ENCODE measurements at places on chromosomes 3 and 15.

DNA sequence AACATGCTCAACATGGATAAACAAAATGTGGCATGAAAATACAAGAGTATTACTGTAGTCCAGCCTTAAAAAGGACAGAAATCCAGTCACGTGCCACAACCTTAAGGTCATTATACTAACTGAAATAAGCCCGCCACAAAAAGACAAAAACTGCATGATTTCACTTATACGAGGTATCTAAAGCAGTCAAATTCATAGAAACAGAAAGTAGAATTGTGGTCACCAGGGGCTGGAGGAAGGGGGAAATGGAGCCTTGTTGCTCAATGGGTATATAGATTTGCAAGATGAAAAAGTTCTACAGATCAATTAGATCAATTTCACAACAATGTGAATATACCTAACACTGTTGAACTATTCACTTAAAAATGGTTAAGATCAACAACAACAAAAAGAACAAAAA, 7.4 kb downstream of the GLB1 start:
- no peak for DNase-seq

DNA sequence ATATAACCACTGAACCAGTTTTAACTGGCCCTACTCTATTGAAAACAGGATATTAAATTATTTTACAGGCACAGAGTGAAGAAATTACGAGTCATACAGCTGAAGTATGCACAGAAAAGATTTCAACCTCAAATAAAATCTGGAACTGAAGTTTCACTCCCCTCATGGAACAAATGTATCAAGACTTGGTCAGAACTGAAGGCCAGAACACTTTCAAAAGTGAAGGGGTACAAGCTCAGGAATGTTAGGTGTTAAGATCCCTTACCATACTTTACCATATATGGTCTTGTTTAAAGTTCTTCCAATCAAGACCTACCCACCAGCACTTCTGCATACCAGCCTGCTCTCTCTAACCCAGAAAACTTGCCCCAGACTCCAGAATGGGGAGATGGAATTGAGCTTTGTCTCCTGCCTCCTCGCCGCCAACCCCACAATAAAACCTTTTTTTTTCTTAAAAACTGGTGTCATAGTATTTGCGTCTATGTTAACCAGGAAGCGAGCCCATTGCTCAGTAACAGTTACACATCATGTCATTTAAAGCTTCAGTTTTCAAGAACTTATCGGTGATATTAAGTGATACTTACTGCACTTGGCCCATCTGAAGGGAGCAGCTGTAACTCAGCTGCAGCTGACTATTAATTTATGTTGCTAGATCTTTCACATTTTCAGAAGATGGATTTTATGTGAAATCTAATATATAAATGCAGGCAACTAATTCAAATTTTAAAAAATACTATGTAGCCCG, 59.9 kb downstream of the OXSM start:
- no peak for DNase-seq

- DNase-seq, result no peak
Measured at GRCh38 chr3:168061332-168061996, 34.3 kb downstream of the GOLIM4 start.

DNA sequence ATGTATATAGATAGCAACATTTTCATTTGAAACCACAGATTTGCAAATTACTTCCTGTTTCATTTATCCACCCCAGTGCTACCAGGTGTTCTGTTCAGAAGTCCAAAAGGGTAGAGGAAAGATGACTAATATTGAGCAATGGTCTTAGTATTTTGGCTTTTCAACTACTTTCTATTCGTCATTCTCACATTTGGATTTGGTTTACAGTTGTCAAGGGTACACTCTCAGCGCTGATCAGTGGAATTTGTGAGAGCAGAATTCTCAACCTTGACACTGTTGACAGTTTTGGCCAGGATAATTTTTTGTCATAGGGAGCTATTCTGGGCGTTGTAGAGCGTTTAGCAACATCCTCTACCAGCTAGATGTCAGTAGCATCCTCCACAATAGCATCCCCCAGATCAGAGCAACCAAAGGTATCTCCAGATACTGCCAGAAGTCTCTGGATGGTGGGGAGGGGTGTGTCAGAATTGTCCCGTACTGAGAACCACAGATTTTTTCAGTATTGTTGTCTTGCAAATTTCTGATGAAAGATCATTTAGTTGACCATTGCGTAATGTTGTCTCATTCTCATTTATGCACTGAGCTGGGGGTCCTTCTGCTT, 4.2 kb downstream of the HMCES start:
- no peak for DNase-seq

DNA sequence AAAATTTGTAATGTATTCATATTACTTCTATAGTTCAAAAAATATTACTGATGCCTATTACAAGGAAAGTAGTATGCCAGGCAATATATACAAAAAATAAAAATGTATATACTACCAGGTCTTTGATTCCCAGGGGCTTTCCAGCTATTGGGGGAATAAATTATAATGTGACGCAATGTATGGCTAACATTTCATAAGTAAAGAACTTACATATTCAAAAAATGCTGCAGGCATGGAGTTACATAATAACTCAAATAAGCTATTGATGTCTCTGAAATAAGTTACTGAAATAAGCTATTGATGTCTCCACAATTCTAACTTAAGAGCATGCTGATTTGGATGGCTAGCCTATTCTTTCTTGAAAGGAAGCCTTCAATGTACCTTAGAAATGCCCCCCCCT, 30.2 kb downstream of the MCCC1 start:
- DNase-seq, result no peak

DNA sequence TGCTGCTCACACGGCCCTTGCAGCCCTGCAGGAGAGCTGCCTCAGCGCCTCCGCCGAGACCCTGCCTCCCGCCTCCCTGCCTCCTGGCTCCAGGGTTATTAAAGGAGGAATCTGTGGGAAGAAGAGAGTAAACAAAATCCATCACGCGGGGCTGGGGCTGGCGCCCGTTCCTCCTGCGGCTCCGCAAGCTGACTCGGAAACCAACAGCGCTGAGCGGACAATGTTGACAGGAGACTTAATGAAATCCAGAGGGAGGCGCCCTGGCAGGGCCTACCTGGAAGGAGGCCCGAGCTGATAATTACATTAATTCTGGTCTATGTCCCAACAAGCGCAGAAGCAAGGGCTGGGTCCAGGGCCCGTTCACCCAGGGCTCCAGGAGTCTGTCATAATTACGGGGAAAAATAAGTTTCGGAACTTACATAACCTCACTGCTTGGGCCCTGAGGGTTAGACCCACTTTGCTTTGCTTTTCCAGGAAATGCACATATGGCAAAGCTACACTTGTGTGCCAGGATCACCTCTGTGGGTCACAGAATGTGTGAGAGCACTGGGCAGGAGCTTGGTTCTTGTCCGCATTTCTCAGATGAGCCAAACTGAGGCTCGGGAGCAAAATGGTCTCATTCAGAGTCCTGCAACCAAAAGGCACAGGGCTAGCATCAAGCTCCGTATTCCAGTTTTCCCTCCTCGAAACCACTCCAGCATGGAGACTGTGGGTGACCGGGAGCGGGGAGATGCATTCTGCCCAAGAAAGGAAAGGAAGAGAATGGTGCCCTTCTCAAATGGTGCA, 43.8 kb upstream of the SLC6A6 start:
- no peak for DNase-seq

DNA sequence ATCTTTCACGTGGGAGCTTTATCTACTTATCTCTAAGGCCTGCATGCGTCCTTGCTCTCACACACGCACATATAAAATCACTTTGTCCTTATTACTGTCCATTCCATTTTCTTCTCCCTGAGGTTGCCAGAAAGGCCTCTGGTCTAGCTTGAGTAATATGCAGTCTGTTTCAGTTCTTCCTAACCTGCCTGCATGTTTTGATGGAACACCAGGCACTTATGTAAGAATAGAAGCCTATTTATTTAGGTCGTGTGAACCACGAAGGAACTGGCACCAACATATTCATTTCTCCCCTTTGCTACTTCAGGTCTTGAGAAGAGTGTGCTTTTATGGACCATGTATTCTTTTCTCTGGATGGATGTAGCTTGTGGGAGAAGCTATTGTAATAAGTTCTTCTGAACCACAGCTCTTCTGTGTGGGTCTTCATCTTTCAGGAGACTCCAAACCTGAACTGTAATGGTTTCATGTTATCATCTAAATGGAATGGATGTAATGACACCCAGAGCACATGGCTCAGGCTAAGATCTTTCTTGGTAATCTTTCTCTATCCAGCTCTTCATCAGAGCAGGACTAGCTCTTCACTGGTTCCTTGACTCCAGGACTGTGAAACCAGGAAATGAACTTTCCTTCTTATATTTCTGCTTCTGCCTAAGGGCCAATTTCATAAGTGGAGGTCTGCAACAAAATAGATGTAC, 53.8 kb downstream of the UBE2E2 start:
- DNase-seq, result no peak

GRCh38 chr15:80861731-80862170, 82.6 kb downstream of the CEMIP start:
- no peak for DNase-seq

- DNase-seq, result no peak
Measured at GRCh38 chr3:8472549-8472948, 29.1 kb upstream of the LMCD1 start.

DNA sequence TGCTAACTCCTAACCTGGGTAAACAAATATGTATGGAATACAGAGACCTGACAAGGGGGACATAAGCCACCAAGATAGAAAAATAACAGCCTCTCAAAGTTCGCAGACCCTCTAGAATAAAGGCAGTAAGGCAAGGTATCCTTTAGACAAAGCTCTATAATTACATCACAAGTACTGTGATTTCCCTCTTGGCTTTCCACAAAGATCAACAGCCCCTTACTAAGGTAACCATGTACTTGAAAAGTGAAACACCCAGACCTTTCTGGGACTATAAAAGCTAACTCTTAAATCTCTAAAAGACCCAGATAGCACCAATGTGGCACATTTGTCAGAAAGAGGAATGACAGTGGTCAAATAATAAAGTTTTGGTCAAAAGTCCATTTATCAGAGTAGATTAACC, 51.9 kb downstream of the TBL1XR1 start:
- DNase-seq, result no peak

DNA sequence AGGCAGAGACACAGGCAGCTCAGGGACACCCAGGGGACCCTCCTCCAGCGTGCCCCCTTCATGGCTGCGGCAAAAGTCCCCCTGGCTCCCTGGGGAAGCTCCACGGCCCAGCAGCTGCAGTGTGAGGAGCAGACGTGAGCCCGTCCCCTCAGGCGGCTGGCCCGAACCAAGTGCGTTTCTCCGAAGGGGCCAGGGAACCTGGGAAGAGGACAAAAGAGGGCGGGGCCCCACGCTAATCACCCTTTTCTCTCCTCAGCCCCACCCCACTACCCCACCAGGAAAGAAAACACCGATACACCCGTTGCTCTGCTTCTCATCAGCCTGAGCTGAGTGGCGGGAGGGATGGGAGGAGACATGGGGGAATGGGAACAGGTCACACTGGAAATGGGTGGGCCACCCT, at the start of gene MUC4:
Gene MUC4 (minus strand): TSS at position 174 of the 400 bp plus-strand sequence. CDS start 112 bp downstream, at position 62.
- DNase-seq, result no peak

DNA sequence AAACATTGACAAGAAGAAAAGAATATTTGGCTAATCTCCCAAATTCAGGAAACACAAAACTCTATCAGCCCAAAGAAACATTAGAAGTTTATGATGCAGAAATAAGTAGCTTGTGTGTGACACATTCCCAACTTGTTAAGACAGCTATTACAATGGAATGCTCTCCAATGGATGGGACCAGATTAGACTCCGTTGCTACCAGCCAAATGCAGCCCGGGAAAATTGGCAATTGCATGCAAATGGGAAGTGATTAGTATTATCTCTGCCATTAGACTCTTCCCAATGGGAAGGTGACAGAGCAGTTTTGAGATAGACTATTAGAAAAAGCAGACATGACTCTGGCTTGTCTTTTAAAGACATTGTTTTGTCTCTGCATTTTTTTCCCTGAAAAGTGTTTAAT, 37.4 kb upstream of the KCNMB2 start:
- peak; percentile 23 for DNase-seq

DNA sequence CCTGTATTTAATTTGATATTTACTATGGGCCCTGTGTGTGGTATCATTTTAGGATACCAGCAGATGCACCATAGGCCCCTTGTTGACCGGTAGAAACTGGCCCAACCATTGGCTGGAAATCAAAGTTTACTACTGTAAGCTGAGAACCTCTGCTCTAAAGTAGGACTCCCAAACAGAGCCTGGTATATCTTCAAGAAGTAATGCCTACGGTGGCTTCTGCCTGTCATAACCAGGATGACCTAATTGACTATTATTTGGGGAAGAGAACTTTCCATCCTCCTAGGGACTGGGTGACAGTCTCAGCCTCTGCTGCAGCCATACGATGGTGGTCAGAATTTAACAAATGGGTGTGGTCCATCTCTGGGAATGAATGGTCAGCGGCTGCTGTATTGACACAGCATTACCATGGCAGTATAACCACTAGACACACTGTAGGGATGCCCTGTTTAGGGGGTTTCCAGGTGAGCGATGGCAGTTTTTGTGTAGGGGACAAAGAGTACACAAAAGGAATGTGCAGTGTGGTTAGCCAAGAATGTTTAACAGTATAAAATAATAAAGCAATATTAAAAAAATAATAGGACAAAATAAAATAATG, 37.3 kb downstream of the RARB start:
- DNase-seq, result no peak

DNA sequence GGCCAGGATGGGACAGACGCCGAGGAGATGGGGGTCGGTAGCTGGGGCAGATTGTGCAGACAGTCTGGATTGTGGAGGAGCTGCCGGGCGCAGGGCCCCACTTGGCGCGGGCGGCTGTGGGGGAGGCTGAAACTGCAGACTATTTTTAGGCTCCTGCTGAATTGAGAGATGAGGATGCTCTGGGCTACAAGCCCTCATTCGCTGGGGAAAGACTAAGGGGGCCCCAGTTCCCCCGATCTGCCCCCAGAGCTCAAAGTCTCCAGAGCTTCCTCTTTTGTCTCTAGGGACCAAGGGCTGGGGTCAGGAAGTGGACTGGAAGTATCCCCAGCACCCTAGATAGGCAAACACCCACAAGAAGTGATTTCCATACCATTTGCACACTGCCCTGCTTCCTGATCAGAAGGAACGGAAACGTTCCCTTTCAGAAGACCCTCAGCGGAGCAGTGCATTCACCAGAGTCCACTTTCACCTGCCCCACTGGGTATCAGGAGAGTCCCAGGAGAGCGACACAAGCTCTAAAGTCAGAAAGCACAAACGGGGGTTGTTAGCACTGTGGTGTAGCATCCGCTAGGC, 29.7 kb downstream of the SEMA7A start:
- no peak for DNase-seq

GRCh38 chr3:24047513-24047912, 102.4 kb downstream of the NR1D2 start:
- no peak for DNase-seq

GRCh38 chr3:151024339-151024738, 51.8 kb upstream of the CLRN1 start:
- DNase-seq, result no peak

DNA sequence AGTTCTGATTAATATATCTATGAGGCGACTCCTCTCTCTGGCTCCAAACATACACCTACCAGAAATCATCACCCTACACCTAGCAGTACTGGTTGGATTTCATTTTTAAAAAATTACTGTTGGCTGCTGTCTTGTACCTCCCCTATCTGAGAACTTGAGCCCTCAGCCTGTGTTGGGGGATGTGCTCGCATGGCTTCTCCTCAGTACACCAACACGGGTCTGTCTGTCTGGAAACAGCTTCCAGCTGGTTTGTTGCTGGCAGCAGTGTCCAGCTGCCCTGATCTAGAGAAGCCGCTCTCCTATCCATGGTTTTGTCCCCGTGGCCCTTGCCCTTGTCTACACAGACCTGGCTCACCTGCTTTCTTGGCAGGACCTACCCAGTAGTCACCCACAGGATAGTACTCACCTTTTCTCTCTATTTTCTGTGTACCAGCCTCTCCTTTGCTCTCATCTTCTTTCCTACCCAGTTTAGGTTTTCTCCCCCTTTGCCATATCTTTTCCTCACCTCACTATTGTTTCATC, 43.2 kb upstream of the NEDD4 start:
- no peak for DNase-seq

All from NCI-H1048 (cell line).